ENCODE measurements at places on chromosomes 6 and 20.

GRCh38 chr6:163871616-163872015 is 457.1 kb downstream of the QKI start:
- no peak for DNase-seq

DNA sequence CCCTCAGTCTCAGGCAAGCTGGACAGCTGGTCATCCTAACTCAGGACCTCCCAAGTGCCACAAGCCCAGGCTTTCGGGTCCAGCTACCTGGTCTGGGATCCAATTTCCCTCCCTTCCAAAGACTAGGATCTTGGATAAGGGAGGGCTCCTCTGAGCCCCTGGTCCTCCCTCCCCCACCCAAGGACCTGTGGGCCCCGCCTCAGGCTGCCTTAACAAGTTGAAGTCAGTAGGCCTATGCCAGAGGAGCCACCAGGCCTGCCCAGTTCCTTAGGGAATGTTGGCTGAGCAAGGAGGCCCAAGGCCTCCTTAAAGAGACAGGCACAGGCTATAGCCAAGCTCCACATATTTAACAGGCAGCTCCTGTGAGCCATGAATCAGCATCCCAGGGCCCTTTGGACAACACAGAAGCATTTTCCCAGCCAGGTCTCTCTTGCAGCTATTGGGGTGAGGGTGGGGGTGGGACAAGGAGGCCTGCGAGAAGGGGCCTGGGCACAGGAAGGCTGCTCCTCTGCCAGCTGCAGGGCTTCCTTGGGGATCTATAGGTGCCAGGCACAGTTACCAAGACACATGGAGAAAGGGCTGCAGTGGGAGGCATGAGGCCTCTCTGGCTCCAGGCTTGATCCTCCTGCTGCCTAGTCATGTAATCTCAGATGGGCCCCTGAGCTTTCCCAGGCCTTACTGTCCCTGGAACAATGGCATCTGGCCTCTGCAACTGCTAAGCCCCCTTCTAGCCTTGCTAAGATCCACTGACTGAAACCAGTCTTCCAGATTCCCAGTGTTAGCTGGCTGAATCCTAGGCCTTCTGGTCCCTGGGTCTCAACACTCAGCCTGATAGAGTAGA is 27.4 kb upstream of the NOL4L start:
- DNase-seq = no peak

DNA sequence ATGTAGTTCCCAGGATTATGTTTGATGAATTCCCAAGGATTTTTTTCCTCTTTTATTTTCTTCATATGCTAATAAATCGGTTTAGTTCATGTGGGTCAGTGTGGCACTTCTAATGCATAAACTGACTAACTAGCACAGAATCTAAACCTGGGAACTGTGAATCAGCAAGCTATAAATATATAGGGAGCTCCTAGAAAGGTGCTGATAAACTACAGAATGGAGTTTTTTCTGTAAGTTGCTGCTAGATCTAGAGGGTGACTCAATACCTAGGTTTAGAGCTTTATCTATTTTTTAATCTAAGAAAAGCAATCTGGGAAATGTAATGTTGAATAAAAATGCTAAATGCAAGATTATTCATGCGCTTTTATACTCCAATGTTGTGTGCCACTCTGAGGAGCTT is 118.8 kb upstream of the PTCHD4 start:
- DNase-seq = no peak

DNA sequence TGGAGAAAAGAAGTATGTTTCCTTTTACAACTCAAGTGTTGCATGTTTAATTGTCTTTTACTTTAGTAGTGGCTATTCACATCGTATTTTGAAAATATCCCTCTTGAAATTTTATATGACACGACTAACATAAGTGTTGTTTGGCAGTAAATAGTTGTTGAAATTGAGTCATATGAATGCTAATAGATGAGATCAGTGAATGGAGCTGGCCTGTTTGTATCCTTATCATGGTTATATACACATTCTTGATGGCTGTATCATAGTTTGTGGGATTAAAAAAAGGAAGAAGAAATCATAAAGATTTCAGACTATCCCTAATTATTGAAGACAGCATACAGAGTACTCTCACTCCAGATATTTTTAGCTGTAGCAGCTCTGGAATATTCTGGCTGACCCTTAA is 8.2 kb upstream of the RAE1 start:
- no peak for DNase-seq

DNA sequence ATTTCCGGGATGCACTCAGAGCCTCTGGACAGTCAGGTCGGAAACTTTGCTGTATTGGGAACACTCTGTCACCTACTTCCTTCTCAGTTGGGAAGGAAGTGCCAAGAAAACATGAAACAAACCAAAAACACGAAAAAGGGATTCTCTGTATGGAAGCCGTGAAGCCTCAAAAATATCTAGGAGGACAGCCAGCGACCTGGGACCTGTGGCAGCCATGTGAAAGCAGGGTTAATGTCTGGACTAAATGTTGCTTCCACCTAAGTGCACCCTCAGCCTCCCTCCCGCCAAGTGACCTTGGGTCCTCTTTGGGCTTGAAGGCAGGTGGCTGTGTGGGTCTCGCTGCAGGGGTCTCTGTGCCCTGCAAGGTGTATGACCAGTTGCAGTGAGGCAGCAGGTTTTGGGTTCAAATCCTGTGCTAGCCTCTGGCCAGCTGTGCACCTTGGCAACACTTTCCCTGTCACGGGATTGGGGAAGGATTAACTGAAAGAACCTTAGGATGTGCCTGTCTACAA is 851 bp downstream of the MAVS start:
- DNase-seq = no peak

- no peak for DNase-seq
Measured at GRCh38 chr6:112189494-112189893, 64.9 kb downstream of the LAMA4 start.

- no peak for DNase-seq
Measured at GRCh38 chr6:71388068-71388744, 99.6 kb downstream of the OGFRL1 start.

- DNase-seq = no peak
Measured at GRCh38 chr20:34420146-34420545, 57.1 kb downstream of the ITCH start.

DNA sequence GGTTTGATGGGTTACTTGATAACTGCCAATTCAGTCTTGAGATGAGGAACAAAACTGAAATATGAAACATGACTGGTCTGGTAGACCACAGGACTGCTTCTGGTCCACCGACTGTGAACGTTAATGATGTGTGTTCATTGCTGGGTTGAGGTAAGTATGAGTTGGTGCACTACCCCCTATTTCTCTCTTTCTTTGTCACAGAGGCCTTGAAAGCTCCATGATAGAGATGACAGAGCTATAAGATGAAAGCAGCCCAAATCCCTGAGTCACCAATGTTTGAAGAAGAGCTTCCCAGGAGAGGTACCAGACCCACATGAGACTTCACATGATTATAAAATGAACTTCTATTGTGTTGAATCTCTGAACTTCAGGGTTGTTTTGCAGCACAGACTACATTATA is 555.5 kb downstream of the PTPRT start:
- DNase-seq = no peak

DNA sequence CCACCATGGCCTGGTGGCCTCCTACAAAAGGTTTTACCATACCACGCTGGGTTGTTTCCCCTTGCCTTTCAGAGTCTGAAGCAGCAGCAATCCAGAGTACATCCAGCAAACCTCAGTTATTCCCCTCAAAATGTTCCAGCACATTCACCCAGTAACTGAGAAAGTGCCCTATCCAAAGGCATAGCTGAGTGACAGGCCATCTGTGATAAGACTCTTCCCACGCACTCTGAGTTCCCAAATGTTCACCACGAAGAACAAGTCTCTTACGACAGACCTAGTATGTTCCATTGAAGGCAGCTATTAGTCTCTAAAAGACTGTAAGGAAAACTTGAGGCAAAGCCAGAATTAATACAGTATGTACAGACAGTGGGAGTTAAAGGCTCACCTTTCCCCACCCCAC is 31.6 kb upstream of the C20orf144 start:
- DNase-seq = no peak

DNA sequence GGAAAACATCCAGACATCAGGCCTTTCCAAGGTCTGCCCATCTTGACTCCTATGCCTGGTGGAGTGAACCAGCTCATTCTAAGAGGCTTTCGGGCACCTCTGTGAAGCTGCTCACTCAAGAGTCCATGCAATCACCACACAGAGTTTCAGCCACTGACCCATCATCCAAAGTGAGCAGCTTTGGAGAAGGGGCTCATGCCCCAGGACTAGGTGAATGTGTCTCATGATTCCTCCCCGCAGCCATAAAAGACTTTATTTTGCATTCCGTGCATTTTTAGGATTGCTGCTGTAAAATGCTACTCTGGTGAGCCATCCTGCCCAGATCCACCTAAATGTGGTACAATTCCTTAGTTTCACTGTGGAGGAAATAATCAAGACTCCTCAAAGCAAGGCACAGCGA is 44.5 kb upstream of the EZR start:
- DNase-seq = no peak

- no peak for DNase-seq
Measured at GRCh38 chr6:120410586-120410985, 923.7 kb downstream of the TBC1D32 start.

DNA sequence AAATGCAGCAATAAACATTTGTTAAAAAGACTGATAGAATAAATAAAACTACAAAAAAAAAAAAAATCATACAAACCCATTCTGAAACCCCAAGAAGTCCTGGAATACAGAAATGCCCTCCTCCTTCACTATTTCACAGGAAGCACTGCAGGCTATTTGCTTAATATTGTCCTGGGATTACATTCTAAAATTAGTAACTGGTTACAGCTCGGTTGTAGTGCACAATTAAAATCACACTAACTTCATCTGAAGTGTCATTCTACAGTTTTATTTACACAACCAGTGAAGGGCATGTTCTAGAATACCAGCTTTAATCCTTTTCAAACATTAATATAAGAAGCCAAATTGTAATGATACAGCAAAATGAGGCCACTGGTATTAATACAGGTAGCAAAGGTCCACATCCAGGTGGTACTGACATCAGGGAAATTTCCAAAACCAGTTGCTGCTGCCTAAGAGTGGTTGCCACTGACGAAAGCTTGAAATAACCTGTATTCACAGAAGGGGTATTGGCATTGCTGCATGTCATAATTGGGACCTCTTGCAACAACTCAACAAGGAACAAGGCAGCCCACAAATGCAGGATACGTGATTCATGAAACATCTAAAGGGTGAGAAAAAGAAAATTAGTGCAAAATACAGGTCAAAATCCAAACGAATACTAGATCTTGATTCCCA is 26.9 kb downstream of the AKIRIN2 start:
- no peak for DNase-seq

DNA sequence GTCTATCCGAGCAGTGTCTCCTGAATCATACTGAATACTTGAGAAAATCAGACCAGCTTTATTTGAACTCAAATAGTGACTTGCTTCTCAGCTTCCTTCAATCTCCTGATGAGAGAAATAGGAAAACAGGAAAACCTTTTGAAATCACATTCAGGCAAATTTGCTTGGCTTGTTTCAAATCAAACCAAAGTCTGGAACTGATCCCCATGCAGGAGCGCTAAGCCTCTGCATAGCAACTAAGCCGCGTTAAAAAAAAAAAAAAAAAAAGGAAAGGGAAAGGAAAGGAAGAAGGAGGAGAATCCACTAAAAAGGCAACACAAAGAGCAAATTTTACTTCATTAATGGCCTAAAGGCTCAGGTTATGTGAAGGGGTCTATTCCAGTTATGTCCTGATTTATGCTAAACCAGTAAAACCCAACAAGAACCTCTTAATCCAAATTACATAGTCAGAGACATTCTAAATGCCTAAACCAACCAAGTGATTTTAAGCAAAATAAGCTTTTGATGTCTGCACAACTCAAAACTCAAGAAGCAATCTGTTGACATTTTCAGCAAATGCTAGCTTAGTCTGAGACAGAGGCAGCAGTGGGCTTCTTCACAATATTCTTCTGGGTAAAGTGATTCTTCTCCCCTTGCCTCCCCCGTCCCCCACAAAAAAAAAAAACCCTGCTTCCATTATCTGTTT is 112.5 kb downstream of the SOBP start:
- DNase-seq = no peak

DNA sequence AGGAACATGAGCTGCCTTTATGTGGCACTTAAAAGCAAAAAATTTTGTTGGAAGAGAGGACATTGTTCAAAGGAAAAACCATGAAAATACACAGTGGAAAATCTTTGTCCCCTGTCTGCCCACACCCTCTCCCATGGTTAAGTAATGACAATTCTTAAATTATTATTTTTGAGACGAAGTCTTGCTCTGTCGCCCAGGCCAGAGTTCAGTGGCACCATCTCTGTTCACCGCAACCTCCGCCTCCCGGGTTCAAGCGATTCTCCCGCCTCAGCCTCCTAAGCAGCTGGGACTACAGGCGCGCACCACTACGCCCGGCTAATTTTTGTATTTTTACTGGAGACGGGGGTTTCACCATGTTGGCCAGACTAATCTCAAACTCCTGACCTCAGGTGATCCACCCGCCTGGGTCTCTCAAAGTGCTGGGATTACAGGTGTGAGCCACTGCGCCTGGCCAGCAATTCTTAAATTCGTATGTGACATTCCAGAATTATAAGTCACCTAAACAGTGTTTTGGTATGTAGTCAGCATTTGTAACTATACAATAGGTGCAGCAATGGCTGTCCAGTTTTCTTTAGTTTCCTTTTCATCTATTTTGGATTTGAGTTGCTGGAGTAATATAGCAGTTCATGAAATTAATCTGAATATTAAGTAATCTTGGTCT is 636 bp upstream of the SSR1 start:
- peak; percentile 63 for DNase-seq

DNA sequence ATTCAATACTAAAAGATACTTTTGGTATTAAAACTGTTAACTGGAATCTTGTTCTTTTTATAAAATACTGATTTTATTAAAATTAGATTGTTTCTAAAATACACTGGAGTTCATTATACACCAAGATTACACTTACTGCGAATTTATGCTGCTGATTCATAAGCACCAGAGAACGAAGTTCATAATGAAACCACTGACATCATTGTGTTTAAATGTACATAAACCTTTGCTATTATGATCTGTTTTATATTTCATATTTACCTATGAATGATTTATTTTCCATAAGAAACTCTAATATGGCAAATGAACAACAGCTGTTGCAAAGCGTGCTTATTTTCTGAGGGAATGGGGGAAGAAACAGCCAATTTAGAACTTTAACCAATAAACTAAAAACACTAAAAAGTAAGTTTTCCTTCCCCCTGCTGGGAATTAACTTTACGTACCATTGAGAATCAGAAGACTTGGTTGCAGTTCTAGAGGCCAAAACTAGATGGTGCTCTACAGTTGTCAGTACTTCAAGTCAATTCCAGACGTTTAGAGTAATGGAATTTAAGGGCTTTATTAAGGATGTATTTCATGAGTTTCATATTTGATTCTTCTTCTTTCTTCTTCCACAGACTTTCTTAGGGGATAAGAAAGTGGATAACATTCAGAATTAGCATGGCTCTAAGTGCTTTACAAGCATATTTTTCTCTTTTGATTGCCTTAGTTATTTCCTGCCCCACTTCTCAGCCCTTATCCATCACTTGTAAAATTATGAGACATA is 30.8 kb upstream of the COL19A1 start:
- DNase-seq = peak; percentile 66

- no peak for DNase-seq
Measured at GRCh38 chr6:35503534-35503933, 6.7 kb upstream of the TEAD3 start.

- DNase-seq = no peak
Measured at GRCh38 chr6:40743690-40744446, 156.7 kb upstream of the LRFN2 start.

All from inflammatory macrophage treated with lipopolysaccharide for 4 hours (primary cell).